Muscle of back (tissue), 13 donors: ENCODE measurements at places on chromosomes 11 and 22. TPM values are rescaled to one million over a fixed set of nuclear protein-coding genes. Genes with fewer than 3 reads are reported as not detected.

The DEPDC5 gene
- 11.3 TPM for polyA plus RNA-seq

The OR52B2 gene
- not detected for polyA plus RNA-seq

The OR4X1 gene
- not detected for polyA plus RNA-seq

The PCSK7 gene
- polyA plus RNA-seq, result 17.8 TPM

The PATE4 gene
- not detected for polyA plus RNA-seq

The HORMAD2 gene
- polyA plus RNA-seq, result not detected

The GUCY1A2 gene
- polyA plus RNA-seq, result 6.1 TPM

The OR6T1 gene
- not detected for polyA plus RNA-seq
